ENCODE measurements at places on chromosomes 12 and 14.
A peak's percentile ranks its signal among the peaks of the same experiment; 100 is the strongest.

GRCh38 chr14:100546051-100546443 is 41.2 kb downstream of the BEGAIN start:
- no peak for DNase-seq

DNA sequence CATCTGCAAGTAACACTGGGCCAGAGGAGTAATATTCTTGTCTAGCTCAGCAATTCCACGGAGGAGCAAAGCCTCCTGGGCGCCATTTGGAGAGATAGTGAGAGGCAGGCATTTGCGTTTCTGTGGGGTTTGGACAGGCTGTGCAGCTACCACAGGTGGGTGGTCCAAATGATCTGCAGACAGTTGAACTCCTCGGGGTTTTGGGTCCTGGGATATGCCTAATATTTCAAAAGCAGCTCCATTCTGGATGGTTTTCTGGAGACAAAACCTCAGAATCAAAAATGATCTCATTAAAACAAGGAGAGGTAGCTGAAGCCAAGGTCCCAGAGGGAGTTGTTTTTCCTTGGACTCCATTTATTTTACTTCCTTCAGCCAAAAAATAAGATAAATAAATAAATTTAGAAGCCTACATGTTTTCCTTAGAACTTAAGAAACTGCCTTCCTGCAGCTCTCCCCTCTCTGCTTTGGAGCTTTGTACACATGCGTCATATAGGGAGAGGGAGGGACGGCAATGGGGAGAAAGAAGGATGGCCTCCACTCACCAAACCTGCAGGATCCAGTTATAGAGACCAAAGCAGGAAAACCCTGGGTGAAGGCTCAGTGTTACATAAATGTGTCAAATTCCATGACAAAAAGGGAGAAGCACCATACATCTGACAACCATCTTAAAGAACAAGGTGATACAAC is 227.3 kb upstream of the DAAM1 start:
- no peak for DNase-seq

- no peak for DNase-seq
Measured at GRCh38 chr12:62533087-62533754, 66.6 kb downstream of the MON2 start.

DNA sequence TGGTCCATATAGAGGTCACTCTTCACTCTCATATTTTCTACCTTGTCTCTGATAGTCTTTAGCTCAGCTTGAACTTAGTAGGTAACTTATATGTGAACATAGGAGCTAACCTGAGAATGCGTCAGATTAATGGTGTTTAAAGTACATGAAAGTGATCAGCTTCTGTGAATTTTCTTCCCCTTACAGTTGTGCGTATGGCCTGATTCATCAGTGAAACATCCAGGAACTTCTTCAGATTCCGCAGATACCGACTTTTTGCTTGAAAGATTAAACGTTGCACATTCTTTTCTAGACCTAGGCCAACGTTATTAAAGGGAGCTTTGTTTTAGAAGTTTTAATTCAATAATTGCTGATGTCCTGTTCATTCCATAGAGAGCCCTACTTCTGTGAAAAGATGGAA is 1945.1 kb upstream of the SEL1L start:
- DNase-seq = no peak

DNA sequence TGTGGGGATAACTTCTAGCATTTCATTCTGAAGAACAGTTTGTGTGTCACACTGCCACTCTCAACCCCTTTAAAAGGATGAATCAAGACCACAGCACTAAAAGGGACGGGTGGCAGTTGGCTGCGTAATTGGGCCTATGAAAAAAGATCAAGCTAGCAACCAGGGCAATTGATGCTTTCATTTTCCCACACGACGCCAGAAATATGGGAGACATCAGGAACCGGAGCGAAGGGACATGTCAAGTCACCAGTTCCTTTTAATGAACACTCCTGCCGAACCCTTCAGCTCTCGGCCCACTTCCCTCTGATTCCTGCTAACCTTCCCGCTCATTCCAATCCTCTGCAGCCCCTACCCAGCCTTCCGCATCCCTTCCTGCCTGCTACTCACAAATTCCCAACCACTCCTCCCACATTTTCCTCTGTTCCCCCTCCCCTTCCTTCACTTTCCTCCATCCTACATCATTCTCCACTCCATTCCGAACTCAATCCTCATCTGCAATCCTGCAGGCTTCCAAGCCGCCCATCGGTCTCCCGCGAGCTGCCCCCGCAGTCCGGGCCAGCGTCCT is 753 bp downstream of the CSRNP2 start:
- peak; percentile 19 for DNase-seq

GRCh38 chr14:100239211-100239839 is 381 bp downstream of the YY1 start:
- DNase-seq = peak; percentile 20

DNA sequence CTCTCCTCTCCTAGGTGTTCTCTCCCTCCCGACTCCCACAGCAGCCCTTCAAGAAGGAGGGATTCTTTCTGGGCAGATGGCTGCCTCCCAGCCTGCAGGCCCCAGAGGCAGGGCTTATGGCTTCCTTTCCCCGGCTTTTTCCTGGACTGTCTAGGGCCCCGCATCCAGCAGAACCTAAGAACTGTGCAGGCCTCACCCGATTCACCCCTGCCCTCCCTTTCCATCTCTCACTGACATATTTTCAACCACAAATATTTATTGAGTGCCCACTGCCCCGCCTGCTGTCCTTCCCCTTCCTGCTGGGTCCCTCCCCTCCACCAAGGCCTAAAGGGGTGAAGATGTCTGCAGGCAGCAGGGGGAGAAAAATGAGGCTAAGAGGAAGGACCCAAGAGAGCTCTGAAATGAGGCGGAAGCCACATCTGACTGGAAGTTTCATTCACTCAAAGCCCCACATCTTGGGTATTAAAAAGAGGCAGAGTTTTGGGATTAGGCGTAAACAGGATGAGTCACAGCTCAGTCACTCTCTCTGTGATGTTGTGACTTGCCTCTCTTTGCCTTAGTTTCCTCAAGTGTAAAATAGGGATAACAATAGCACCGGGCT is 2.9 kb downstream of the SCNN1A start:
- no peak for DNase-seq

DNA sequence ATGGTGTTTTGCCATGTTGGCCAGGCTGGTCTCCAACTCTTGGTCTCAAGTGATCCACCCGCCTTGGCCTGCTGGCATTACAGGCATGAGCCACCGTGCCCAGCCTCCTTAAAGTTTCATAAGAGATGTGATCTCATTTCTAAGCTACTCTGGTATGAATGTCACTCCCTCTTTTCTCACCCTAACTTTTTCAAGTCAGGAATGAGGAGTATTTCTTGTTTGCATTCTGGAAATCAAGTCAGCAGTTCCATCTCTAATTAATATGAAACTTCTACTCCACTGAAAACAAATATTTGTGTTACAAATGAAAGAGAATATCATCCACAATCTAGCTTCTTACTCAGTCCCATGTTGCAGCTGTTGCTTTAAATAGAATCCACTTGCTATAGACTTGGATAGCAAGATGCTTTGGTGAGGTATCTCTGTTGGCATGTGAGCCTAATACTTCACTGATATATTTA is 61.3 kb downstream of the ARF6 start:
- DNase-seq = no peak

Data from T-cell (primary cell).